ENCODE measurements at places on chromosomes 5 and 9.

DNA sequence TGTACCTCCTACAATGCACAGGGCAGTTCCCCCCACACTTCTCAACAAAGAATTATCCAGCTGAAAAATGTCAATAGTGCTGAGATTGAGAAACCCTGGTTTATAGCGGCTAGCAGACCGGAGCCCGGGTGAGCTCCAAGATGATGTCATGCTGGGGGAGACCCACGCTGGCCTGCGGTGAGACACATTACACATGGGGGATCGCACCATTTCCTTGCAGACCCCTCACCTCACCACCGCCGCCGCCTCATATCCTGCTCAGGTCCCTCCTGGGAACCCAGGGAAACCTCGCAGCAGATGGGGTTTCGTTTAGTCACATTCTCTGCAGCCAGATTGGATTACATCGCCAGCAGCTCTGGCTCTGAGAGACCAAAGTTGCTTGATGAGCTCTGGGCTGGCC lies 14.7 kb upstream of the TNC start:
- no peak for DNase-seq

DNA sequence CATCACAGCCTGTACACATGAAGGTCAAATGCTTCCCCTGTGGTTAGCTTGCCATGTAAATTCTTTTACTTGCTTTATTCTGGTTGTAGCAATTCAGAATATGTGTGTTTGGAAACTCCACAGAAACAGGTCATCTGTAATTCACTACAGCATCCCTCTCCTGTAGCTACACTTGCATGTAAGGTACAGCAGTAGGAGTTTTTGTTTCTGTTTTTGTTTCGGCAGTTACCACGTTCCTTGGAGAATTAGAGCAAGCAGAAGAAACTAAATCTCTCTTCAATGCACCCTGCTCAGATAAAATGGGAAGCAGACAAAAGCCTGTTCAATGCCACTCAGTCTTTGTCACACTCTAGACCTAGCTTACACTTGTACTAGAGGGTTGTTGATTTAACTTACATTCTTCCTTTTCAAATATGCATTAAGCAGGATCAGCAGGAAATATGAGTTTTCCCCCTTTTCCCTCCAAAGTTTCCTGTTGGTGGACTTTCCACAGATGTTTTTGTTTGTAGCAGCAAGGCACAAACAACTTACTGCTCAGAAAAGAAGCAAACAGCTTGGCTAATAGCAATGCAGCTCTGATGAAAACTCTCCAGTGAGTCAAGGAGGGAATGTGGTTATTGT lies 80.9 kb downstream of the YIPF5 start:
- DNase-seq = no peak

GRCh38 chr5:175696139-175696854 lies 38.4 kb downstream of the HRH2 start:
- DNase-seq = peak; percentile 75

DNA sequence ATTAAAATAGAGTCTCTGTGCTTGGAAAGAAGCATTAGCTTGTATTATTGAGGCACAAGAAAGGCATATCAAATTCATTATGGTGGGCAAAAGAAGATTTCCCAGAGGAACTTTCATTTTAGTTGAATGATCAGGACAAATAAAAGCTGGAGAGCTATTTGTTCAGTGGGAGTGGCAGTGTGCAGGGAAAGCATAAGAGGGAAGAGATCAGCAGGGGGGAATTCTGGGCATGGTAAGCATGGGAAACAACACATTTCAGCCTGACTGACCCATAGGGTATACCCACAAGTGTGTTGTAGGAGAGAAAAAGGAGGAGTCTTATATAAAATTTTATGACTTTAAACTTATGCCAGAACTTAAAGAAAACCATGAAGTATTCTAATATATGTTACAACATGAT lies 167.7 kb upstream of the RASA1 start:
- no peak for DNase-seq

DNA sequence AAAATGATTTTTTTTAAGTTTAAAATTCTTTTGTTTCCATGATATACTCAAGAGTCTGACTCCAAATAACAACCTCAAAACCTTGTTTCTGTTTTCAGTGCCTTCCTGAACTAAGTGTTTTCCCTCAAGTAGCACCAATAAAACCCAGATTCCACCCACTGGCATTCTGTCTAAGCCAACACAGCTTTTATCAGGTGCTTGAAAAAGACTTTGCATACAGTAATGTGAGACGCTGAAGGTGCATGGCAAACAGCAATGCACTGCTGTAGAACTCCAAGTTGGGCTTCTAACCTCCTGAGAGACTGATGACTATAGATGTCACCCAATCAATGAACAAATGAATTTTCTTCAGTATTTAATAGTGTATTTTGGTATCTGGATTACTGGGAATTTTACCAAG lies 95.7 kb downstream of the NFIB start:
- DNase-seq = no peak

GRCh38 chr5:112934366-112934663 lies 12.3 kb upstream of the REEP5 start:
- DNase-seq = no peak

DNA sequence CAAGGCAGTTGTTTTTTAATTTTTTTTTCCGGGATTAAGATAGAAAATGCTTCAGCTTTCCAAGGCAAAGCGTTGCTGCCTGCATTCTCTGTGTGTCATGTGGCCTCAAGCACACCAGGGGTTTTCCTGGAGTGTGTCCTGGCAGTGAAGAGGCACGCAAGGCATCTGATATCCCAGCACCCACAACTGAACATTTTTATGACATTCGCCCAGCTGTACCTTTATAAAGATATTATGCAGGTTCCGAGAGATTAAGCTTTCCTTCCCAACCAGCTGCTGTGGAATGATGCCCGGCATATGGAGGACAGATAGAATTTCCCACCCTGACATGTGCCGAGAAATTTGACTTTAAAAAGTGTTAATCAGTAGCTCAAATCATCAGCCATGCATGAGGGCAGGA lies 205.6 kb downstream of the GADD45G start:
- DNase-seq = no peak

GRCh38 chr5:10063997-10064396 lies 185.7 kb downstream of the ATPSCKMT start:
- no peak for DNase-seq

DNA sequence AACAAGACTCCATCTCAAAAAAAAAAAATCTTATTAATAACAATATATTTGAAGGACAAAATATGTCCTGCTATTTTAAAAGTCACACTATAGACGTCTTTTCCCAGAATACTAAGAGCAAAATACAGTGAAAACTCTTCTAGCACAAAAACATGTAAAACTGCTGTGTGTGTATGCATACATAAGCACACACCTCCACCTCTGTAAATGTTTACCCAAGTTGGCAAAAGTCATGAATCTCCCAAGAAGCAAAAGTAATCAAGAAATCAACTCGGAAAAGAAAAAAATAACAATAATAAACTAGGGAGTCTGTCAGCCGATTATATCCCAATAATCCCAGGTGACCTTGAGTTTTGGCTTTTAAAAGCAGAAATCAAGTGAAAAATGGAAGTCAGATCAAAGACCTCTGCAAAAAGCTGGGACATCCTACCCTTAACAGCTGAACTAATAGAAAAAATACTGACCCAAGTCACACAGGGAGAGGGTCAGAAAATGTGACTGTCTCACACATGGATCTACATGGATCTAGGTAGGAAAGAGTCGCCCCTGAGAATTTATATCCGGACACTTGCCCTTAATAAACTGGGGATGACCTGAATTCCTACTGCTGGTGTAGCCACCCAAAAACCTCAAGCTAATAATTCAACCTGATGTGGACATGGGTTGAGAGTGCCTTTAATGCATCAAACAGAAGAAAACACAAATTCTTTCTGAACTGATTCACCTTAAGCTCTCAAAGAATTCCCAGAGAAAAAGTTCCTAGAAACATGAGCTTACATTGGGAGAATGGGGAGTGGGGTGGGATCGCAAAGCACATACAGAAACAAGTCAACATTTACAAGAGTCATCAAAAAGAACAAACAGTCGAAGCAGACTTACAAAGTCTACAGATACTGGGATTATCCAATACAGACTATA lies 29.9 kb downstream of the LPAR1 start:
- DNase-seq = no peak

- no peak for DNase-seq
These were observed 52.1 kb downstream of the EPB41L4A start for GRCh38 chr5:112366987-112367386.

DNA sequence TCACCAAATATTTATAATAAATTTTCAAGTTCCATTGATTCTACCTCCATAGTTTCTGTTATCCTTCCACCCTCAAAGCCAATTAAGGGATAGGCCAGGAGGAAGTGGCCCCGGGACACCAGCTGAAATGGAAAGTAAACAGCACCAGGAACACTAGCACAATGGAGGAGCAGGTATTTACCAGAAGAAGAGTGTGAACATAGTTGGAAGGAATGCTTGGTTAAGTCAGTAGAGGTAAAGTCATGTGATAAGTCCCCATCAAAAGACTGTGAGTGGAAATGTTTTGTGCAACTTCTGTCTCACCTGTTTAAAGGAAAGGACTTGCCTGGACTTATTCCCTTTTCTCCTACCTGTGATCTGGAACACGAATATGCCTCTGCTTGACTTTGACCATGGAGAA lies 146.7 kb upstream of the RAI14 start:
- DNase-seq = no peak

GRCh38 chr9:14987858-14988257 lies 77.6 kb upstream of the FREM1 start:
- DNase-seq = no peak

DNA sequence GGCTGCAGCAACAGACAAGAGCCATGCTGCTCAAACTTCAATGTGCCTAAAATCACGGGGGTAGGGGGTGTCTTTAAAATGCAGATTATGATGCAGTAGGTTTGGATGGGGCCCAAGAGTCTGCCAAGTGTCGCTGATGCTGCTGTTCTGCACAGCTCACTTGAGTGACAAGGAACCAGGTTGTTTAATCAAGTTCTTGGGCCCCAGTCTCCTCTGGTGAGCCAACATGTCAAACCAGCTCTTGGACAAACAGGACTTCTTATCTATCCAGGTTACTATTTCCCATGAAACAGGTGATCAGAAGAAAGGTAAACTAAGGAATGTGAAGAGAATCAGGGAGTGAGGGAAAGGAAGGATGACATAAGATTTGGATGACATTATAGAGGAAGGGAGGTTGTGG lies 78.0 kb downstream of the APBA1 start:
- DNase-seq = no peak

- no peak for DNase-seq
These were observed 696 bp downstream of the CCL28 start for GRCh38 chr5:43411495-43411894.

DNA sequence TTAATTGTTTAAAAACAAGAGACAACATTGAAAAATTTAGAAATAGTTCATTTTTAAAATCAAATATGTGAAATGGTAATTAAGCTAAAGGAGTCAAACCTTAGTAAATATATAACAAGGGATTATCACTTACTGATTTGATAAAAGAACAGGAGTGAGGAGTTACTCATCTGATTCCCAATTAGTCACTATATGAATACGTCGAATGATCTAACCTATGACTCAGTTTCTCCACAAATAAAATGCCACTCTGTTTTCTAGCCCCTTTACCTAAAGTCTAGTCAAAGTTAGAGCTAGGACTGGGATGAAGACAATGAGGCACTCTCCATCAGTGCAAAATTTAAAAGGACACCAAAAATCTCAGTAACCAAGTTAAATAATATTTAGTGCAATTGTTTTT lies 70.4 kb upstream of the RASEF start:
- no peak for DNase-seq

- no peak for DNase-seq
These were observed 18.2 kb upstream of the MLANA start for GRCh38 chr9:5872511-5872910.

- no peak for DNase-seq
These were observed 210.1 kb upstream of the MAP3K1 start for GRCh38 chr5:56605231-56605630.

DNA sequence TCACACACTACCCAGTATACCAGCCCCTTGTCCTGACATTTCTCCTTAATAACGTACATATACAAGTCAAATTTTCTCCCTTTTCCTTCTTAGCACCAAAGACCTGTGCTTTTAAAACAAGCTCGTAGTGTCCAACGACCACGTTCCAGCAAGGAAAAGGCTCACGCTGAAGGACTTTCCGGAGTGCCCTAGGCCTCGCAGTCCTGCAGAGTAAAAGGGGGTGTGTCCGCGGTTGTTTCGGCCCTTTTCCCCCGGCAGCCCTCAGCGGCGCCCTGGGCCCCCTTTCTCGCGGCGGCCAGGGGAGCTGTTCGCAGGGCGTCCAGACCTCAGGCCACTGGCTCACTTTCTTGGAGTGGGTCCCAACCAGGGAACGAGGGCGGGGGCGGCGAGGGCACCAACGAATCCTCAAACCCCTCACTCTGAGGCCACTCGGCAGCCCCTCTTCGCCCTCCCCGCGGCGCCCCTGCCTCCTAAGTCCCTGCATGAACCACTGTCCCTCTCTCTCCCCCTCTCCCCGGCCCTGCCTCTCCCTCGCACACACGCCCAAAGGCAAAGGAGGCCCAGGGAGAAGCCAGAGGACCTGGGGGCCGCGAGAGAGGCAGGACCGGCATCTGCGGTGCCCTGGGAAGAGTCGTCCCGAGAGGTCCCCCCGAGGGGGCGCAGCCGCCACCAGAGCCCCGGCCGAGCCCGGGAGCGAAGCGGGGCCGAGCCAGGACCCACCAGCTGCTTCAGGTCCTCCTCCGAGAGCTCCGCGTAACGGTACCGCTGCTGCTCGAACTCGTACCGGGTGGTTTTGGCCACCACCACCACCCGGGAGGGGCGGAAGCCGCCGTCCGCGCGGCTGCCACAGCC lies 720 bp downstream of the NADK2 start:
- peak; percentile 17 for DNase-seq

DNA sequence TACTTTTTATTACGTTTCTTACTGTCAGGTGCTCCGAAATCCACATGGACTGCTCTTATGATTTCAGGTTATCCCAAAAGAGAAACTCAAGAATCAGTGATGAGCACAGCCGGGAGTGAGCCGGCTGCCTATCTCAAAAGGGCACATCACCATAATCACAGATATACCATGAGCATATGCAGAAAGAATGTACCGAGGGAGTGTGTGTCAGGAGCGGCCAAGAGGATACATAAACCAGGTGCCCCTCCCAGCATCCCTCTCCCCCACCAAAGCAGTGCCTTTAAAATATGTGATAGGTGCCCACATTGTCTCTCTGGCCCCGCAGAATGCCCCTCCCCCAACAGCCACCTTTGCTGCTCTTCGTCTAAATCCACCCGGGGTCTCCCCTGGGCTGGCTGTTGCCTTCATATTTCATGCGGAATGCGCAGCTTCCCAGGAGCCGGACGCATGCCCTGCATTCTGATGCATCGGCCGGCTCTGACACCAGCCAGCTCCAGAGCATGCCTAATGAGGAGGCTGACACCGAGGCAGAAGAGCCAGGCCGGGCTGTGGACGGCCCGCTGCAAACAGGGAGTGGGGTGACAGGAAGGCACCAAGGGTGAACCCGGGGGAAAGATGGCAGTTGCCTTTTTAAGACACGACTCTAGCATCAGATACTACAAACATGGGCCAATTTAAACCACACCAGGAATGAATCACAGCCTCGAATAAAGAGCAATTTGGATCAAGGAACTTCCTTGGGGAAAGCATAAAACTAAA lies 652.3 kb downstream of the BNC2 start:
- DNase-seq = no peak

- no peak for DNase-seq
These were observed 42.0 kb downstream of the PBX3 start for GRCh38 chr9:125789196-125789595.
